ENCODE measurements at places on chromosomes 12 and 14. TPM values are rescaled to one million over a fixed set of nuclear protein-coding genes. Genes with fewer than 3 reads are reported as not detected.

DNA sequence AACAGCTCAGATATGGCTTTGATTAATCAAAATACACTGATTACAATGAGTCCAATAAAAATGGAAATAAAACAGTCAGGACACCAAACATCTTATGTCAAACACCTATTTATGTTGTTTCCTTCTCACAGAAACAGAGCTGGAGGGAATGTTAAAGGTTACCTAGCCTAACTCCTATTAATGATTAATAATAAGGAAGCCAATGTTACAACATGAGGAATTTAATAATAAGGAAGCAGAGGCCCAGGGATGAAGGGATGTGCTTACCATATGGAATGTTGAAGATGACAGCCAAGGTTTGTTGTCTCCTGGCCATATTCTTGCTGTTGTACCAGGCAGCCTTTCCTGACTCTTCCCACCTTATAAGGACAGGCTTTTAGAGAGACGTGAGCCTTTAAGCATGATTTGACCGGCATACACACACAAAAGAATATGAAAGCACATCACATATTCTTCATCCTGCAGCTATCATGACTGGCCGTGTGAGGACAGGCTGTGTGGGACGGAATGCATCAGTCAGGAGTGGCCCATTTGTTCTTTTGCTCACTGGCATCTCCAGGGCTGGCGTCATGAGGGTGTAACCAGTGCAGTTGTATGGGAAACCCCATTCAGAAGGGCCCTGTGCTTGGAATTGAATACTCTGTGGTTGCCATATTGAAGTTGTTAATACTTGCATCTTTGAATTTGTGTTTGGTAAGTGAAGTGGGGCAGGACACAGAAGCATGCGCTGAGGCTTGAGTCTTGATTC lies 3.1 kb upstream of the GPRC5D start:
- no peaks in the 10 kb centered on the region for H3K27me3 ChIP-seq
- no peak for DNase-seq
- no peak overlapping the region for H3K27ac ChIP-seq
- H3K4me3 ChIP-seq = no peak overlapping the region
- no peaks in the 10 kb centered on the region for H3K36me3 ChIP-seq

GRCh38 chr14:26703686-26704366 lies 106.0 kb upstream of the NOVA1 start:
- no peak overlapping the region for H3K27ac ChIP-seq
- H3K27me3 ChIP-seq = no peaks in the 10 kb centered on the region
- H3K4me3 ChIP-seq = no peak overlapping the region
- H3K4me1 ChIP-seq = no peaks in the 10 kb centered on the region
- no peak for DNase-seq

STAT6 gene
- 12.5 TPM for total RNA-seq

BEGAIN gene
- 0.25 TPM for total RNA-seq

Data from gastrocnemius medialis (tissue), 4 donors.